ENCODE measurements at places on chromosomes 2 and 18. TPM values are rescaled to one million over a fixed set of nuclear protein-coding genes. Genes with fewer than 3 reads are reported as not detected.

Gene IL1RL1
- total RNA-seq, result 4.6 TPM

Gene SATB2
- 3.1 TPM for total RNA-seq

Gene NCKAP1
- total RNA-seq, result 202 TPM

Gene OSBPL1A
- 47.2 TPM for total RNA-seq

Gene RUFY4
- total RNA-seq, result 13.7 TPM

Gene TNS1
- total RNA-seq, result 255 TPM

Gene ASPRV1
- total RNA-seq, result 2.2 TPM

Gene GALNT3
- total RNA-seq, result 11.8 TPM

Gene GPR39
- total RNA-seq, result 7.7 TPM

Gene ATP8B1
- 29.6 TPM for total RNA-seq

Gene MATN3
- total RNA-seq, result 4.1 TPM

Gene ABCA12
- total RNA-seq, result 2.4 TPM

Gene LCT
- 1.7 TPM for total RNA-seq

Gene SNTG2
- total RNA-seq, result not detected

Gene CIDEA
- not detected for total RNA-seq

Gene VWA3B
- total RNA-seq, result 6.7 TPM

Gene DSG1
- total RNA-seq, result 26.5 TPM

Gene FIGN
- 2.9 TPM for total RNA-seq

Gene RRM2
- total RNA-seq, result 4.3 TPM

Gene RBMS1
- 131 TPM for total RNA-seq

Gene COL4A4
- 0.72 TPM for total RNA-seq

Gene SLC9A2
- total RNA-seq, result 5.1 TPM

Gene LRRC30
- 3.4 TPM for total RNA-seq

Gene NCOA1
- 34.9 TPM for total RNA-seq

Gene CCDC150
- total RNA-seq, result 30.8 TPM

Gene DSC1
- 19.3 TPM for total RNA-seq

Gene CDH2
- total RNA-seq, result 53.4 TPM

Gene EFR3B
- total RNA-seq, result 4.3 TPM

Gene IL36G
- total RNA-seq, result not detected

Gene MROH2A
- not detected for total RNA-seq

Gene TUBA4A
- 21.7 TPM for total RNA-seq

Gene NAPG
- 53.0 TPM for total RNA-seq

Gene KCNK3
- total RNA-seq, result 11.8 TPM

Gene GRP
- total RNA-seq, result not detected

Gene SNORC
- total RNA-seq, result 0.24 TPM

Gene REG3G
- total RNA-seq, result 1.7 TPM

Gene ALPP
- total RNA-seq, result not detected

Gene SIGLEC15
- 1.2 TPM for total RNA-seq

Gene ALLC
- 0.48 TPM for total RNA-seq

Gene MARS2
- 8.7 TPM for total RNA-seq

Gene TUBA4B
- 0.72 TPM for total RNA-seq

Gene SPATA3
- not detected for total RNA-seq

Gene LRATD1
- 4.3 TPM for total RNA-seq

Gene EPB41L3
- 68.9 TPM for total RNA-seq

Gene KCNG2
- 2.6 TPM for total RNA-seq

Gene CD226
- 14.0 TPM for total RNA-seq

Gene ARMC9
- total RNA-seq, result 25.8 TPM

Gene CNDP1
- 1.2 TPM for total RNA-seq

Gene IL1R2
- 3.6 TPM for total RNA-seq

Gene FZD7
- total RNA-seq, result 85.7 TPM

Gene SCN3A
- 11.8 TPM for total RNA-seq

Gene CD8B
- not detected for total RNA-seq

Gene CPO
- not detected for total RNA-seq

Gene C2orf72
- 0.48 TPM for total RNA-seq

Measured in umbilical cord (tissue), 2 donors.